Mucosa of descending colon (tissue), 3 donors: ENCODE measurements at places on chromosomes 3 and 15. TPM values are rescaled to one million over a fixed set of nuclear protein-coding genes. Genes with fewer than 3 reads are reported as not detected.

Gene TPRG1
- total RNA-seq: 2.2 TPM

DNA sequence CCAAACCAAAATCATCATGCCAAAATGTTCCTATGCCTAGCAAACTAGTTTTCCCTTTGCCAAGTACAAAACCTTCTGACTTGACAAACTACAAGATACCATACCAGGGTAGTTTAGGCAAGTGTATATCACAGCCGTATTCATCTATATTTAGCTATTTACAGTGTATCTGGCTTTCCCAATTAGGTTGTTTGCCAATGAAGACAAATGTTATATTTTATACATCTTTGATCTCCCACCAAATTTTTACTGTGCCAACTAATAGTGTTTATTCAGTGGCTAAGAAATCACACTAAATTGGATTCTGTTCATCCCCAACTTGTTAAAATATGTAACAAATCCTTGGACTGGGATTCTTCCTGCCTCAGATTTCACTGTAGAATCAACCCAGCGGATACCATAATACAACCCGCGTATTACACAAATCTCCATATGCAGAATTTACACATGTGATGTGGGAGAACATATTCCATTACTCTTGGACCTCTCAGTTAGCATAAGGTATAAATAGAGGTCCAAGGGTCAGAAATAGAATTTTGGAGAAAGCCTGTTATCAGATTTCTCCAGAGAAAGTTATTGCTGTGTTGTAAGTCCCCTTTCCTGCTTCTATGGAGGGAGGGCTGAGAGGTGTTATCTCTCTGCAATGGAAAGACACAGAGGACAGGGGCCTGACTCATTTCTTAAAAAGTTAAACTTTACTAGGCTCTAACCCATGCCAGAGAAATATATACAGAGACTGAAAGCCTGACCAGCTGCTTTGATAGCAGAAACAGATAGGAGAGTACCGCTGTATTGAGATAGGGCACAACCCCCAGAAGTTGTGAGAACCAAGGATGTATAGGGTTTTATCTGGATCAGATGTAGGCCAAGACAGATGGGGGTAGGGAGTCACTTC lies 467.0 kb downstream of the FGF12 start:
- no peak for DNase-seq

Gene SEMA5B
- total RNA-seq: 0.89 TPM

Gene FBXL22
- 37.5 TPM for total RNA-seq

DNA sequence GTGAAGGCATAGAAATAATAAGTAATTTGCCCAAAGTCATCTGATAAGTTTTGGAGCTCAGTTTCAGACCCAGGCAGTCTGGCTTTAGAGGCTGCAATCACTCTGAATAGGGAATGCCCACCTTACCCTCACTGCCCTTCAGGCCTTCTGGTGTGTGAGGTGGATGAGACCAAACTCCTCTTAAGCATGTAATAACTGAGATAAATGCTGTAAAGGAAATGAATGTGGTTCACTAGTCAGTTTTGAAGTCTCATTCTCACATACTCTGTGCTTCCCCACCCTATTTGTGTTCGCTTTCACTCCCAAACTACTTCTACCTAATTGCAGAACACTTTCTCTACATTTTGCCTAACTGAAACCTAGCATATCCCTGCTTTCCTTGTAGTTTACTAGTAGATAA lies 144.1 kb downstream of the FILIP1L start:
- DNase-seq: no peak

DNA sequence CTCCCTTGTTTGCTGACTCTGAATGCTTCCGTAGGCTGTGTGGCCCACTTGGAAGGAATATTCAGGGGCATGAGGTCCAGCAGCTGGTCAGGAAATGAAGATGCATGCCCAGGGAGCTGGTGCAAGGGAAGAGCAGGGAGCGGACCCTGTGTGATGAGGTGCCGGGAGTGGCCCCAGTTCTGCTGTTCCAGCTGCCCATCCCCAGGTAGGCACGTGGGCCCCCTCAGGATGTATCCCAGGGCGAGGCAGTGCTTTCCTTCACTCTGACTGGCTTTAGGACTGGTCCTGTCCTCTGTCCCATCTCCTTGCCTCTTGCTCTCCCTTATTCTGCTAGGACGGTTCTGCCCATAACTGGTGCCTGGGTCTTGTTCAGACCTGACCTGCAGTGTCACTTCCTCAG lies 1.1 kb upstream of the FAM3D start:
- DNase-seq: peak; percentile 49

GRCh38 chr3:186280737-186281136 lies 81.3 kb downstream of the DGKG start:
- no peak for DNase-seq

- DNase-seq: no peak
Observed at GRCh38 chr3:17065881-17066280, 181.1 kb downstream of the PLCL2 start.

GRCh38 chr3:21665444-21666100 lies 85.4 kb downstream of the ZNF385D start:
- DNase-seq: no peak

- DNase-seq: no peak
Observed at GRCh38 chr3:112233083-112233482, 60.9 kb downstream of the SLC9C1 start.

DNA sequence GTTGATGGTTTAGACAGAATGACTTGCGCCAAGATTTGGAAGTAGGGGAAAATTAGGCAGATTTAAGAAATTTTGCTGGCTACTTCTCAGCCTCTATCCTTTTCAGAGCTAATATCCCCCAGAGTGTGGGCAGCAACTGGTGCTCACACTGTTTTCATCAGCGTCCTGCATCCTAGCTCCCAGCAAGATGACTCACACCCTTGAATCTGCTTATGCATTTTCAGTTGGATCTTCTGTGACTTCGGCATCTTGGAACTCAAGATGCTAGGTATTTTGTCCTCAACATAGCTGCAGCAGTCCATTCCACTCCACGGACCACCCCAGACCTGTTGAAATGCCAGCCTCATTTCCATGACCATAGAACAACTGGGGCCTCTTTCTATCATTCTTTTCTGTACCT lies 336.1 kb upstream of the NR2F2 start:
- DNase-seq: no peak

Gene CASR
- 1.2 TPM for total RNA-seq
